ENCODE measurements at places on chromosomes 3 and 15.

- DNase-seq = no peak
Observed at GRCh38 chr3:90005281-90005847, 897.9 kb downstream of the EPHA3 start.

GRCh38 chr15:22942877-22943276 is 37.3 kb downstream of the CYFIP1 start:
- no peak for DNase-seq

DNA sequence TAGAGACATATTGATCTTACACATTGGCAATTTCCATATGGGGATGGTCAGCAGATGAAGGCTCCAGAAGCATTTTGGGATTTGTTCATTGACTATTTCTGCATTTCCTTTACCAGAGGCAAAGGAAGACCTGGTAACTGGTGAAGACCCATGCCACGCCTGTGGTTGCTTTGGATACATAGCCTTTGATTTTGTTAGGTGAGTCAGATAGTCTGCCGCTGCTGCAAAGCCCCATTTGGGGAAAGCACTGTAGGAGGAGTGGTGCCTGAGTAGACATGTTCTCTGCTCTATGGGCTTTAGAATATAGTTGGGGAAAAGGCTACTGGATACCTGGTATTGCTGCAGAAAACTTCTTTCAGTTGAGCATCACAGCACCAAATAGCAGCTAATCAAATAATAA is 56.8 kb downstream of the TFG start:
- no peak for DNase-seq

- DNase-seq = peak; percentile 9
Observed at GRCh38 chr15:63938486-63939061, 104.8 kb upstream of the HERC1 start.

DNA sequence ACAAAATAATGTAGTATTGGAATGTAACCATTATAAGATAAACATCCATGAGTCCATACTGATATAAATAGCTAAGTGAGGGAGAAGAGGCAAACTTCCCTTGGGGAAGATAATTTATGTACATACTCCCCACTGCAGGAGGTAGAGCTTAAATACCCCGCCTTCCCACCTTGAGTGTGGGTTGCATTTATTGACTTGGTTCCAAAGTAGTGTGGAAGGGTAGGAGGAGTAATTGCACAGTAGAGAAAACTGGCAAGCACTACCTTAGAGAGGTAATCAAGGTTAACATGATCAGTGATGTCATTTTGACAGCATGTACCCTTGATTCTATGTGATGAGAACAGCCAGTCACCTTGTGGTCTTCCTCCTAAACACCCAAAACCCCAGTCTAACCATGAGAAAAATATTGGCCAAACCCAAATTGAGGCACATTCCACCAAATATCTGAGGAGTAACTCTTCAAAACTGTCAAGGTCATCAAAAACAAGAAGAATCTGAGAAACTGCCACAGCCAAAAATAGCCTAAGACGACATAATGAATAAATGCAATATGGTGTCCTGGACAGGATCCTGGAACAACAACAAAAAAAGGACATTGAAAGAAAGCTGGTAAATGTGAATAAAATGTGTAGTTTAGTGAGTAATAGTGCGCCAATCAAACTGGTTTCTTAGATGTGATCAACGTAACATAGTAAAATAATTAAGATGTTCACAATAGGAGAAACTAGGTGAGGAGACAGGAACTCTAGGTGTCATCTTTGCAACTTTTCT is 774 bp upstream of the CNOT10 start:
- DNase-seq = no peak

DNA sequence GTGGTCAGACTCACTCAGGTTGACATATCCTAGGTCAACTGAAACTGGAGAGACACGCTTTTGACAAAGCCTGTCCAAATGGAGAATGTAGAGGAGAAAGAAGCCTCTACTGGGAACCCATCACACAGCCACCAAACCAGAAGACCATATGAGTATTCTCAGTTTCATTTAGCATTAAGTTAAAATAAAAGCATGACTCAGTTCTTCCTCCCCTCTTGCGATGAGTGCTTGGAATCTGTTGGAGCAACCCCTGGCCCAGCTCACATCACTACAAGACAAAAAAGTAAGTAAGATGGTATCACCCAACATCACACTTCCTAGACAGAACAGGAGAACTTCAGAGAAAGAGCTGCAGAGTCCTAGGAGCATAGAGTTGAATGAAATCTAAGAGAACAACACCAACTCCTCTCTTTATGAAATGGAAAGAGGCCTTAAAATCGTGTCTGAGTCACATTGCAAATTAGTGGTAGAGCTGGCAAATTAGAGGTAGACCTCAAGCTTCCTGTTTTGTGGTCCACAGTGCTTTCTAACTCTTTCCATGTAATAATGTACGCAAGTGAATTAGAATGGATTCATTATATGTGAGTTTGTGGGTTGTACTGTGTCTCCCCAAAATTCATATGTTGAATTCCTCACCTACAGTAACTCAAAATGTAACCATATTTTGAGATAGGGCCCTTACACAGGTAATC is 51.2 kb downstream of the FGF12 start:
- no peak for DNase-seq

DNA sequence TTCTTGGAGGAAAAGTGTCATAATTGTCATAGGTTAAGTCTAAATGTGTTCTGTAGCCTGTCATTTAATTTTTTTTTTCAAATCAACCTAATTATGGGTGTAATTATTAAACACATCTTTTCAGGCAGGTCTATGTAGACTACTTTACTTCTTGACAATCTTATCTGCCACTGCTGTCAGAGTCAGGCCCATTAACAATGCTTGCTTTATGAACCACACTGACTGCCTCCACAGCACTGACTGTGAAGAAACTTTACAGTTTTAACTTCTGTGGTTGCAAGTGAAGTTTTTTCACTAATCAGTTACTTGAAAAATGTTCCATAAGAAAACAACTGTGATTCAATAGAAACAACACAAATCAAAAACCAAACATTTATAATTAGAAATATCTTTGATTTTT is 407.8 kb downstream of the PLCL2 start:
- DNase-seq = no peak

- no peak for DNase-seq
Observed at GRCh38 chr15:60795471-60795870, 316.5 kb upstream of the ICE2 start.

DNA sequence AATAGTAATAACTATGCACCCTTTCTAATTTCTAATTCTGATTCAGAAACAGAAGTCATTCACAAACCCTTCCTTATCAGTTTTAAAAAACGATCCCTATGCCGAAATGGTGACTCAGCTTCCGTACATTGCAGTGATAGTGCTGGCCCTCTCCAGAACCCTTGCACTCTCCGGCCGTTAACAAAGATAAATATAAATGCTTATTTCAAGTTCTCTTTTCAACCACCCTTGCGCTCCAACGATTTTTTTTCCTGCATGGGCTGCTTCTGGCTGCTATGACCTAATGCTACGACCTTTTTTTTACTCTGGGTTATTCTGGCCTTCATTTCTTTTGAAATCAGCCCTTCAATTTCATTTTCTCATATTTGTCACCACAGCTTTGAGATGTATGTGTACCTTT is 646.2 kb downstream of the NTRK3 start:
- DNase-seq = no peak

DNA sequence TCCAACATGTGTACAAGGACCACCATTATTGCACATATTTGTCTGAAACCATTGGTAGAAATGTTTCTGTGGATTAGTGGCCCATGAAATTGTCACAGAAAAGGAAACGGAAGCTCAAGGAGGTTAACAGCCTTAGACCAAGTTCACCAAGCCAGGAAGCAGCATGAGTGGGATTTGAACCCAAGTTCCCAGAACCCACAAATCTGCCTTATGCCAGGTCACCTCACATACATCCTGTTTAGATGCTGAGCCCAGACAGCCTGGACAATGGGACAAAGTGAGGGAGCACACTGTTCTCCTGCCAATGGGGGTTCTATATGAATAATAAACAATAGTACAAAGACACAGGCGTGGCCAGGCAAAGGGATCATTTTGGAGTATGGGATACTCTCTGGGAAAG is 59.6 kb upstream of the CA12 start:
- no peak for DNase-seq

DNA sequence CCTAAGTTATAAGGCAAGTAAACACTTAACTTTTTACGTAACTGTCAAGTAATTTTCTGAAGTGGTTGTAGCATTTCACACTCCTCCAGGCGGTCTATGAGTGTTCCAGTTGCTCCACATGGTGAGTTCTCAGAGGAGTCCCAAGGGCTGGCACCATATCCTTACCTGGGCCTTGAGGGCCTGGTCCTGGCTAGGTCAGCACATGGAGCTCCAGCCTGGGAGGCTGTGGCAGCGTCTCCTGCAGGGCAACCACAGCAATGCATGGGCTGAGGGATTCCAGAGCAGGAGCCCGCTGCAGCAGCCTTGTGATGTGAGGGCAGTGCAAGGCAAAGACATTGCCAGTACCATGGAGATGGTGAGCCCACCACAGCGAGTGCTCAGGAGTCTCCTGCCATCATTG is 32.2 kb upstream of the LYZL4 start:
- DNase-seq = no peak

- no peak for DNase-seq
Observed at GRCh38 chr3:127391436-127392155, 103.8 kb upstream of the PRR20G start.

- DNase-seq = no peak
Observed at GRCh38 chr3:128278761-128279600, 125.7 kb downstream of the EEFSEC start.

- DNase-seq = no peak
Observed at GRCh38 chr3:138984816-138985215, 21.3 kb downstream of the PRR23A start.

GRCh38 chr15:85063088-85063487 is 81.4 kb downstream of the PDE8A start:
- DNase-seq = no peak

DNA sequence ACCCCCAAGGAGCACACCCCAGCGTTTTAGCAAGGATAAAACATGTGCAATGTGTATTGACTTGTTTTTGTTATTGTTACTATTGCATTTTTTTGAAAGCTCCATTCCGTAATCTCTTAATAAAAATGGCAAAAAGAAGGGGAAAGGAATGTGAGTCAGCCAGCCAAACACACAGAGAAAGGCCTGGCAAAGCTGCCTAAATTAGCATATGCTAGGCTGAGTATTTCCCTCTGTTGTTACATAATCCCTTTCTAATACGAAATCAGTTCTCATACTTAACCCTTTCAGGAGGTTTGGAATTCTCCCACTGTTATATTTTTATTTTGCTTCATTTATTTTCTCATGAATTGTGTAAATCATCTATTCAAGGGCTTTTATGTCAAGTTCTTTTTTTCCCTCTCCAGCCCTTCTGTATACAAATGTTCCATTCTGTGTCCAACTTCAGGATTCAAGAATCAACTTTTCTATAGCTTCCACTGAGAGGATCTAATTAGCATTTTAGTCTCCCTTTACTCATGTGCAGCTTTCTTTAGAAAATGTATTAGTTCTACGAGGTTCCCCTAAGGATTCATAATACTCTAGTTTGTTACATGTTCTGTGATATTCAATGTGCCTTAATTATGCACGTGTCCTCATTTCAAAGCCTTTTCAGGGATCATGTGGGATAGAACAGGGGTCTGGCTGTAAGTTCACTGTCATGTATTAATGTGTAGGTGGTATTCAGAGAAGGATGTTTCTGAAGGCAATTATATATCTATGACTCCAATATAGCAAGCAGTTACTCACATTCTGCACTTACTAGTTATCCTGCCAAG is 9.2 kb downstream of the CADM2 start:
- no peak for DNase-seq

- DNase-seq = no peak
Observed at GRCh38 chr3:185210621-185211142, 43.2 kb downstream of the EHHADH start.

GRCh38 chr3:132694991-132695390 is 27.2 kb downstream of the NPHP3 start:
- no peak for DNase-seq

GRCh38 chr3:152524198-152525140 is 255.7 kb downstream of the MBNL1 start:
- no peak for DNase-seq

GRCh38 chr3:100899440-100900091 is 93.7 kb downstream of the ABI3BP start:
- DNase-seq = no peak

DNA sequence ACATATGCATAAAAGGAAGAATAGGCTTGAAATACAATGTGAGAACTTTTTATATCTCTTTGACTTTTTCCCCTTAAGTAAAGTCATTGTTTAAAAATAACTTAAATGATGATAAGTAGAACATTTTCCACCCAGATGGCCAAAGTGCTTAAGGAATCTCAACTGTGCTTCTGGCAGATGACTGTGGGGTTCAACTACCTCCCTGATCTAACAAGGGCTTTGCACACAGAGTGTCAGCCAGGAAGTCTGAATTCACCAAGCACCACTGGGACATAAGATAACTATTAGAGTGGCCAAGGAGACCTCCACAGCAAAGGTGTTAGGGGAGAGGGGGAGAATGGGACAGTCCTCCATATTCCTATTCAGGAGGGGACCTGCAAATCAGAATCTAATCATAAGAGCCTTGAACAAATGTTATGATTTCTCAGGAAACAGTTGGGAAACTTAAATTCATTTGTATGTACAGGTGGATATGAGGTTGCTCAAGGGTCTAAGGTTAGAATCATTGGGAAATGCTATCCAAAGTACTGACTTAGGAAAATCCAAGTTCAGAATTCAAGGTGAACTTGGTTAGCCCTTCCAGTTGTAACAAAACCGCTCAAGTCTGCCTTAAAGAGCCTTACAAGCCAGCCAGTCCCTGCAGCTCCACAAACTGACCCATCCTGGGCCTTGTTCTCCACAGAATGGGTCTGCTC is at the start of gene FETUB:
FETUB (plus strand) TSS at position 622 of the 695 bp plus-strand sequence; CDS start at position 684, 62 bp downstream.
- DNase-seq = no peak

DNA sequence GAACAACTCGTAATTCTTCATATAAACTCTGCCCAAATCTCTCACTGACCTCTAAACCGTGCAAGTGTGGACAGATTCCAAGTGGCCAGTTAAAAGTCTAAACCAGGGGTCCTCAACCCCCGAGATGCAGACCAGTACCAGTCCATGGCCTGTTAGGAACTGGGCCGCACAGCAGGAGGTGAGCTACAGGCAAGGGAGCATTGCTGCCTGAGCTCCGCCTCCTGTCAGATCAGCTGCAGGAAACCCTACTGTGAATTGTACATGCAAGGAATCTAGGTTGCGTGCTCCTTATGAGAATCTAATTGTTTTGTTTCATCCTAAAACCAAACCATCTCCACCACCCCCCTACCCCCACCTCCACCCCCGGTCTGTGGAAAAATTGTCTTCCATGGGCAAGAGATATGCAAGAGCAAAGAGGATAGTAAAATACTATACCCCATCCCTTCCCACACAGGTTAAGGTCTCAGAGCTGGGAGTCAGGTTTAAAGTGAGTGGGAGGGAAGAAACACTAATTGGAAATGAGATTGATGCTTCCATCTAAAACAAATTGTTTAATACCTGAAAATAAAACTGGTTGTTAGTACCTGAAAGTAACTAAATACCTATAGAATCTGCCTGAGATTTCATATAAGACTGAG is 54.0 kb downstream of the POLQ start:
- no peak for DNase-seq
